ENCODE measurements at places on chromosomes 6 and 20.

GRCh38 chr6:80477591-80477990, 371.1 kb downstream of the BCKDHB start:
- DNase-seq = no peak

- no peak for DNase-seq
Measured at GRCh38 chr6:113779656-113780055, 77.5 kb upstream of the MARCKS start.

DNA sequence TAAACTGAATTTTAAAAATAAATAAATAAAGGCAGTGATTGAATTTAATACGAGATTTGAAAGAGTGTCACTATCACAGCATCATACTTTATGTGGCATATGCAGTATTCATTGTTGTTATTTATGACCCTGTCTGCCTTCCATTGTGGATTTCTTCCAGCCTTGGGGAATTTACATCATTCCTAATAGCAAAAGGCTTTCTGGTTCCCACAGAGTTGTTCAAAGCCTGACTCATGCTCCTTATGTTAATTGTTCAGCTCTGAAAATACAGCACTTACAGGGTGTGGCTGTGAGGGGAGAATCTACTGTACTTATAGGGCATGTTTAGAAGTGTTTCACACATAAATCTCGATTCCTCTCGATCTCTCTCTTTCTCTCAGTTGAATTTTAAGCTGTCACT, 54.4 kb downstream of the JAG1 start:
- no peak for DNase-seq

GRCh38 chr20:62481425-62482145, 5.8 kb upstream of the GATA5 start:
- no peak for DNase-seq

DNA sequence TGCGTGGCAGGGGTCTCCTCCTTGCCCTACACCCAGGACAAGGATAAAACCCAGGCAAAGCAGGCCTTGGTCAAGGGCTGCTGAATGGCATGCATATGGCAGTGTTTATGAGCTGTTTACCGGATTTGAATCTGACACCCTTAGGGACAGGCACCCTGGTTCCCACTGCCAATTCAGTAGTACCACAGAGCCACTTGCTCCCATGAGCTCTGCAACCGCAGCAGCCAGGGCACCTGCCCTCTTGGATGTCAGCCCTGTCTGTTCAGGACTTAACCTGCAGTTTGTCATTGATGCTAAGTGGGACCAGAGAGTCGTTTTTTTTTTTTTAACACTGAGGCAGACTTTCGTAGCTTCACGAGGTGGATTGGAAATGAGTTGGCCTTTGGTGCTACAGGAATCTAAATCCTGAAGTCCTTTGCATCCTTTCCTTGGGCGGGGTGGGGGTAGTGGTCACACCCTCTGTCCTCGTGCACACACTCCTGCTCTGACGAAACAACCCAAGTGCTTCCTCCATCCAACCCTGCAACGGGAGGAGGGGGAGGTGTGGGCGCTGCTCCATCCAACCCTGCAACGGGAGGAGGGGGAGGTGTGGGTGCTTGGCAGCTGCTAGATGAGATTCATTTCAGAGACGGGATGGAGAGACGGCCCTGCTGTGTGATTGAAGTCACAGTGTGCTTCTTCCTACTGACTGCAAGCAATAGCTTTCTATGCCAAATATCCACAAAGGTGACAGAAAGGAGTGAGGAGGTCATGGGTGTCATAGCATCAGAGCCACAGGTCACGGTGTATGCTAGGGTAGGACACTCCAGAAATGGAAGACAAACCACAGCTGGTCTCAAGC, 166.5 kb downstream of the SMOC2 start:
- DNase-seq = peak; percentile 88

- DNase-seq = no peak
Measured at GRCh38 chr6:51153109-51153508, 334.4 kb downstream of the TFAP2B start.

GRCh38 chr6:11637266-11637665, 99.7 kb downstream of the TMEM170B start:
- no peak for DNase-seq

DNA sequence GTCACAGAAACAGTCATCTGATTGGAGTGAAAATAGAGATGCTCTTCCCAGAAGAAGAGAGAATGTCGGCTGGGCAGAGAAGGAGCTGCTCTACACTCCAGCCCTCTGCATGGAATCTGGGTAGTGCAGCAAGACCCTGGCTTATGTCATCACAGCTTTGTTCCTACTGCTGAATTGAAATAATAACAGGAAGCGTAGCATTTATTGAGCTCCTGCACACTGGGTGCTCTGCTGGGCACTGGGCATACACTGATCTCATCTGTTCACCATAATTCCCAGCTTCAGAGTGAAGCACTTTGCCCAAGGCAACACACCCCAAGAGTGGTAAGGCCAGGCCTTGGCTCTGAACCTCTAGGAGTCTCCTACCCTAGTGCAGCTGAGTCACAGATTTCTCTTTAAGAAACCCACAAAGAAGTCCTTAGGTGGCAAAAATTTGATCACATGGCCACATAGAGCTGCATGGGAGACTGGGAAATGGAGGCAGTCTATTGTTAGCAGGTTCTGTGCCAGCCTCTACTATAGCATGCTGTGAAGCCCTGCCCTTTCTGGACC, 3.9 kb upstream of the SDCBP2 start:
- no peak for DNase-seq

DNA sequence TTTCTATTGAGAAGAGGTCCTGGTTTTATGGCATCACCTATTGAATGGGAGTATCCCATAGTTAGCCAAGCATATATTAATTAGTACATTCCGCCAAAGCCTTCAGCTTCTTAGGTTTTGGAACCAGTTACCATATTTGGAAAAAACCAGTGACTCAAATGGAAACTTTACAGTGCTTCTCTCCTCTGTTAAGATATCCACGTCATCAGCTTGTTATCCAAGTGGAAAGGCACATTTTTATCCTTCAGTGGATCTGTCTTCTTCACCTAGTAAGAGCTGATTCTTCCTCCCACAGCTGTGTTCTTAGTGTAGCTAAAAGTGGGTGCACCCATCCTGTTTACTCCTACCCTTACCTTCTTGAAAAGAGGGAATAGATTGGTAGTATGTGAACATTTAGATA, 34.5 kb downstream of the TPD52L1 start:
- DNase-seq = no peak

- no peak for DNase-seq
Measured at GRCh38 chr6:71979911-71980310, 93.6 kb downstream of the RIMS1 start.

GRCh38 chr6:151351731-151352130, 39.6 kb downstream of the ZBTB2 start:
- no peak for DNase-seq

DNA sequence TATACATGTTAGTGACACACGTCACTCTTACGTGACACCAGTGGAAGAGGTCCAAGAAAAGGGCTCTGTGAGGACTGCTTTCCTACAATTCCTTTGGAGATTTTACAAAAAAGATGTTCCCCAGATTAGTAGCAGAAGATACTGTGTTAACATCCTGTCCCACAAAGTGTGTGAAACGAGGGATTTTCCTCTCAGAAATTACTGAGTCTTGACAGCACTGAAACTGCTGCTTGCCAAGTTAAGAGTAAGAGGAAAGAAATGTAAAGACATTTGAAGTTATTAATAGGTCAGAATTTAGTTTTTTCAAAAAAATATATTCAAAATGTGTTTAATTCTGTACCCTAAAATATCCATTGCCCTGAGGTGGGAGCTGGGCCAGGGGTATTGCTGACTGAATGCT, 58.8 kb upstream of the MAP7 start:
- DNase-seq = no peak

GRCh38 chr6:94272327-94272726, 853.0 kb upstream of the EPHA7 start:
- peak; percentile 67 for DNase-seq

DNA sequence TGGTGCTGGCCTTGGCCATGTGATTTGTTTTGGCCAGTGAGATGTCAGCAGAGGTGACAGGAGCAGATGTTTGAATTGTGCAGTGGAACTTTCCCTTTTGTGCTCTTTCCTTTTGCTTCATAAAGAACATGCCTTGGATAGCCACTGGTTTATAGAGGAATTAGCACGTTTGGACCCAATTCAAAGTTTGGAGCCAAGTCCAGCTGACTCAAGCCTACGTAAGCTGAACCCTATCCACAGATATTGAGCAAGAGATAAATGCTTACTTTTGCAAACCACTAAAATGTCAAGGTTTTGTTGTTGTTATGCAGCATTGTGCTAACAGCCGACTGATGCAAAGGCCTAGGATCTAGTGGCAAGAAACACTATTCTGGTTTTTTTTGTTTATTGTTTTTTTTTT, 230.9 kb upstream of the CITED2 start:
- DNase-seq = no peak

DNA sequence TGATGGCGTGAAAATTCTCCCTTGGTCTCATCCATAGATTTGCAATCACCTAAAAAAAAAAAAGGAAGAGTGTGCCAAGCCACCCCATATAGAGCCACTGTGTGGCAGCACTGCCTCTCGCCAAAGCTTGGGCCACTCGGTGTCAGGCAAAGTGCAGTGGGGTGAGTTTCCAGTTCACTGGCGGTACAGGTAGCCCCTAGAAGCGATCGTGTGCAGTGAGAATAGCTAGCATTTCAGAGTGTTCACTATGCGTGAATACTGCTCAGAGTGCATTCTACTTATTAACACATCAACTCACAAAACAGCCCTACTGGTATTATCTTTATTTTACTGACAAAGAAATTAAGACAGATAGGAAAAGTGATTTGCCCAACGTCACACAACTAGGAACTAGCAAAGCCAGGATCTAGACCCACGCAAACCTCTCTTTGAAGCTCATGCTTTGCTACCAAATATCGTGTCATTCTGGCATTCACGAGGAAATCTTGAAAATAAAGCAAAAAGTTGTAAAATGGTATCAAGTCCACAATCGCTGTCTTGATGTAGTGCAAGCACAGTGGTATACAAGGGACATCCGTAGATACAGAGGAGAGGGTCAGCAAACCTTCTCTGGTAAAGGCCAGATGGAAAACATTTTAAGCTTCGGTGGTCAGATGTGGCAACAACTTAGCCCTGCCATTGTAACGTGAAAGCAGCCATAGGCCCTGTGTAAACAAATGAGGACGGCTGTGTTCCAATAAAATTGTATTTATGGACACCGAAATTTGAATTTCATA, 10.4 kb upstream of the GCNT2 start:
- DNase-seq = peak; percentile 40

DNA sequence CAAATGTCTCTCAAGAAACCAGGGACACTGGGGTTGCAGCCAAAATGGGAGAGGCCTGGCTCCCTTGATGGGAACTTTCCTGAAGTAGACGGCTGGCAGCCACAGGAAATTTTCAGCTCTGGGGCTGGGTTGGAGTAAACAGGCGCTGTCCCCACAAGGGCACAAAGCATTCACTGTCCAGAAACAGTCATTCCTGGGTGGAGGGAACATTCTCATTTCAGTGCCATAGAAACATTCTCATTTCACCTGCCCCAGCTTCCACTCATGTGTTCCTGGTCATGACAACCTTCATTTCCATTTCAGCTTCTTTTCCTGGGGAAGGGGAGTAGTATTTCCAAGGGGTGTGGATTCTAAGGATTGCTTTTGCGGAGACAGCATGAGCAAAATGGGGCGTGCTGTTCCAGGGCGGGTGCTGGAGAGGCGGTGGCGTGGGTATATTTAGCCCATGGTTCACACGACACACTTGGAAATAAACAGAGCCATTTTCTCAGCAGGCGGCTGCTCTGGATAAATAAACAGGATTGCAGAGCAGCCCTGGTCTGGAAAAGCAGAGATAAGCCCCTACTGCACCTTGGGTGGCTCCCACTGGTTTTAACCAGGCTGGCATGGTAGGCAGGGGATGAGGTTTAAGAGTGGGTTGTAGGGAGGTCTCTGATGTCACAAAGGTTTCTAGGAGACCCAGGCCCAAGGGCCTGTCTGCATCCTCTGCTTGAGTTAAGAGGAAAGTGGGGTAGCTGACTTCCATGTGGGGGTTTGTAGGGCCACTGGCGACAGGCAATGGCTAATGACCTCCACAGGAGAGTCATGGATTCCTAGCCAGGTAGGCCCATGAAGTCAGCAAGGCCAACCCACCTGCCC, 32.9 kb downstream of the COX4I2 start:
- no peak for DNase-seq

DNA sequence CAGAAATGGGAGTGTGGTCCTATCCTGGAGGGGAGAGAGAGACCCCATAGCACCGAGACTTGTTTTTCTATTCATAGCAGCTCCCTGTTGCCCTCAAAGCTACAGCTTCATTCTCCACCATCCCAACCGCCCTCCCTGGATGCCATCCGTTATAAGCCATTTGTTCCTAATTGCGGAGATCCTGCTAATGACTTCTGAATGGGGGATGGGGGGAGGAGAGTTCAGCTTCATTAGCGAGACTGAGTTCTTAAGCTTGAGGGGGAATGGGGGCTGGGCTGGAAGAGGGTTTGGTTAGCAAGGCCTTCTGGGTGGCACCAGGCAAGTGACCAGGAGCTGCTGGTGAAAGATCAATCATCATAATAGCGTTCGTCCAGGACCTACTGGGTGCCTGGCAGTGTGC, 27.1 kb downstream of the FOXP4 start:
- DNase-seq = no peak

DNA sequence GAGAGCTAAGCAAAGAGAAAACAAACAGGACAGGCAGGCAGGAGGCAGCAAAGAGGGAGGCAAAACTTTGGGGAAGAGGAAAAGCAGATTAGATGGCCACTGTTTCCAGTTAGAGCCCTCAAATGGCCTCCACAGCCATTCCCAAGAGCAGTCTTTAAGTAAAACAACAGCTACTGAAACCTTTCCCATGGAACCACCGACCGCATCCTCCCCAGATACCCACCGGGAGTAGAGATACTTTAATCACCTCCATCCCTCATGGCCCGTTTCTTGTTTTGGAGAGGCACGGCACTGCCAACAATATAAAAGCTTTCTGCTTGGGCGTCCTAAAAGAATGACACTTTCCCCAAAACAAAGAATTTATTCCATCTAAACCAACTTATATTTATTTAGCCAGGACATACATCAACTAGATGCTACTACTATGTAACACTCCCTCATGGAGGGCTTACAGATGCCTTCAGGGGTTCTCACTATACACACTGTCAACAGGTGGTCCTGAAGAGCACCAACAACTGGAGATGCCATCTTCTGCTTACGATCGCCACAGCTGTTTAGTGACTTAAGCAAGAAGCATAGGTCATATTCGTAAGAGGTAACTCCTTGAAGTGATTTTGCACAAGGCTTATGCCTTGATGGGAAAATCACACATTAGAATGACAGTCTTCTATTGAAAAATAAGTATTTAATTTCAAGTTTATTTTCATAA, 43.4 kb downstream of the CNKSR3 start:
- no peak for DNase-seq

DNA sequence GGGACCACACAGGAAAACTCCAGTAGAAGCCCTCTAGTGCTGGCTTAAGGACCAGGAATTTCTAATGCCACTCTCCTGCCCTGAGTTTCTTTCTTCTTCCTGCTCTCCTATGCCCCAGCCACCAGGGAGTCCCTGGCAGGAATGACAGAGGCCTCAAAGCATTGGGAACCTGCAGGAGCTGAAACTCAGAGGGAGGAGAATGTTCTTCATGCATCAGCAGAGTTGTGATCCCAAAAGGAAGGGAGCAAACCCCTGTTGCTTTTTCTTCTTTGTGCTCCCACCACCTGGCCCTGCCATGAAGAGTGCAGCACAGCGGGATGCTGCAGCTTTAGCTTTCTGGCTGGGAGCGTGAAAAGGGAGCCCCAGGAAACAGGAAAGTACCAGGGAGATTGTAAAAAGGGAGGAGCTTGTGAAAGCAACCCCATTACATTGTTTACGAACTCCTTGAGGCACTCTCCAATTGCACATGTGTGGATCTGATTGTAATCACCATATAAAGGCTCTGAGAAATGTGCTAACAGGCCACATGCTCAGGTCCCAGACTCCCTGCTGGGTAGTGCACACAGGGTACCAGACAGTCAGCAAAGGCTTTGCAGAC, 34.7 kb upstream of the FKBP1A start:
- peak; percentile 99 for DNase-seq
